ENCODE measurements at places on chromosomes 5 and 9.

GRCh38 chr9:116134975-116135374 is 18.6 kb upstream of the PAPPA start:
- no peak for DNase-seq

DNA sequence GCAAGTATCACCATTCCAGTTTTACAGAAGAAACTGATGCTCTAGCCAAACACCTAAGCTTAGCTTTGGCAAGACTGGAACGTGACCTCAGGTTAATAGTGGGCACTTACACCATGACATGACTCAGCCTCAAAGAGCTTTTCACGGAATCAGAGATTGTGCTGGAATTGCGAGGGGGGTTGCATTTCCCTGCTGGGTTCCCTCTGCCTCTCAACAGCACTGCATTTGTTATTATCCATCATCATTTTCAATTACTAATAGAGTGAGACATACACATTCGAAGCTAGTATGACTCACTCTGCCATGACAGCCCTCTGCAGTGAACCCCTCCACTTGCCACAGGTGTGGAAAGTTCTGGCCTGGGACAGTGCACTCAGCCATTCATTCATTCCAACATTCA is 8.0 kb downstream of the SPOCK1 start:
- no peak for DNase-seq

- no peak for DNase-seq
Observed at GRCh38 chr5:6576861-6577501, 55.9 kb downstream of the NSUN2 start.

DNA sequence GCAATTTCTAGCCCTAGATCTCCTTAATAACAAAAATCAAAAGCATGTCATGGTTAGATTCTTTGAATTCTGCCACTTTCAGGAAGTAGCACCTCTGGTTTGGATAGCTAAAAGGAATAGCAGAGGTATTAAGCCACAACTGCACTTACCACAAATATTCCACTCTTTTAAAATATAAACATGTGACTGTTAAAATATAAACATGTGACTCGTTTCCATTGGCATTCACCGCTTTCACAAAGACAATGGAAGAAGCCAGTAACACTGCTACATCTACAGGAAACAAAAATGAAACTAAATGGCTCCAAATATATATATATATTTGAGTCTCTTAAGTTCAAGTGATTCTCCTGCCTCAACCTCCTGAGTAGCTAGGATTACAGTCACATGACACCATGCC is 222.9 kb downstream of the ARL15 start:
- no peak for DNase-seq

DNA sequence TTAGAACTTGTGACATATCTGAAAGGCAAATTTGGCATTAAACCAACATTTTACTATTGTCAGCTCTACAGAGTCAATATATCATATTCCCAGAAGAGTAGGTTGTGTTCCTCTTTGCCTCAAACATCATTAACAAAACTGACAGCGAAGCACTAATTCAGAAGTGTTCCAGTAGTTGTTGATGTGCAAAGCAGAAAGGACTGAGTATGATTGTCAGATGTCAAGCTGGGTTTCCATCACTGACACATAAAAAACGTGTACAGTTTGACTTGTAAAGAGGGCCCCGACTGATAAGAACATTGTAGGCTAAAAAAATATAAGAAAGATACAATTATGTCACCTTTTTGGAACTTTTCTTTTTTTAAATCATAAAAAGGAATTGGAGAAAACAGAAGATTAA is 101.5 kb upstream of the ZNF608 start:
- no peak for DNase-seq

DNA sequence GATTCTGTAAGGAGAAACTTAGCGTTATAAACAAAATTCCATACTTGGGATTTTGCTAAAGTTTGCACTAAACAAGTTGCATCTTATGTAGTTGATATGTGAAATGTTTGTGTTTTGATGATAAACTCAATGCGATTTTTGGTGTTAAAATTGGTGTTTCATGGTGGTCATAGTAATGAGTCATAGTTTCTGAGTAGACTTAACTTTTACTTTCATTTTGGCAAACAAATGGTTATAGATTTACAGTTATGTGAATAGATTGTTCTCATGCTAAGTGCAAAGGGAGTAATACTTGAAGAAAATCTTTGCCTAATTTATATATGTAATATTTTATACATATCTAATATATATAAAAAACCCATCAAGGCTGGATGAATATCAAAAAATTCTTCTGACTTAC is 107.3 kb upstream of the ELAVL2 start:
- DNase-seq = no peak

DNA sequence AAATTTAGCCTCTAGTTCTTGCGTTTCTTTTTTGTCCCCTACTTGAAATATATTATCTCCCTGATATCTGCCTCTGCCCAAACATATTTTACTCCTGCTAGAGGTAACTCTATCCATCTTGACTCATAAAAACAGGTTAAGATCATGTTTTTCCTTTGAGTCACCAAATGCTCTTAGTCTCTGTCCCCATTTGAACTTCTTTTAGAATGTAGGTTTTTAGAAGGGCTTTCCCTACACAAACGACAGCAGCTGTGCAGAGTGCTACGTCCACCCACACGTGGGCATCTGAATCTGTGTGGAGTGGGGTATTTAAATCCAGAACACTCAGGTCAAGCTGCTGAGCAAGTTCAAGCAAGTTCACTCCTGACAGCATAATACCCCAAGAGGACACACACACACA is 2.2 kb downstream of the HSD17B3 start:
- no peak for DNase-seq

DNA sequence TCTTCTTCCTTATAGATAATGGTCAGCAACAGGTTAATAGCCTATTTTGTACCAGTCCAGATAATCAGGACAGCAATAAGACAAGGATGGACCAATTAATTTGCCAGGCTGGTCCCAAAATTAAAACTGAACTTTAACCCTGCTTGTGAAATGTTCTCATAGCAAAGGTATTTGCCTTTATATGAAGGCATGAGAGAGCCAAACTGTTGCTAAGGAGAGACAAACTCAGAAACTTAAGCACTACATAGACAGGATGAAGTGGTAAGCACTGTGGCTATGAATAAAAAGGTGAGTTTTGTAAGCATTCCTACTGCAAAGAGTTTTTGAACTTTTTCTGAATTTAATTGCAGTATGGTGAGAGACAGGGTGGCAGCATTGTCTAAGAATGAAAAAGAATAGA is 174.7 kb upstream of the PPP1R2B start:
- DNase-seq = no peak

- DNase-seq = no peak
Observed at GRCh38 chr5:58107704-58108103, 352.2 kb downstream of the PLK2 start.

DNA sequence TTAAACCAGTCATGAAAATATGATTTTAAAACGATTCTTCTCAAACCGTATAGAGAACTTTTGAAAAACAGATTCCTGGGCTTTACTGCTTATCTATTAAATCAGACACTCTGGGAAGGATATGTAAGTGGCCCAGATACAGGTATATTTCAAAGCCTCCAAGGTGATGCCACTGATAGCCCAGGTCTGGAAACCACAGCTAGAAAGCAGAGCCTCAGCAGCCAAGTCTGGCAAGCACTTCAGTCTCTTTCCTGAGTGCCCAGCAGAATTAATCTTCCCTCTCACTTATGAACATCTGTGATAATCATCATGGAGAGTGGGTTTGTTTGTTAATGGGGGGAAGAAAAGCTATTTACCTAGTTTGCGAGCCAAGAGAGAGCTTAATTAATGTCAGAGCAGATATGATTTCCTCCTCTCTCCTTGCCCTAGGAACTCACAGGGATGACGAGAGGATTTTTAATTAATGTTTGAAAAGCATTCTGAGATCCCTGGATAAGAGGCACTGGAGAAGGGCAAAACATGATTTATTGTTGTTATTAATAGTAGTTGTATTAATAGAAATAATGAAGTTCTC is 368.4 kb downstream of the TLE1 start:
- DNase-seq = no peak

- DNase-seq = no peak
Observed at GRCh38 chr9:26169708-26170107, 491.5 kb upstream of the TUSC1 start.

- DNase-seq = peak; percentile 11
Observed at GRCh38 chr9:78030296-78030552, 1.4 kb downstream of the GNAQ start.

GRCh38 chr5:154221371-154221896 is 30.9 kb downstream of the GALNT10 start:
- peak; percentile 29 for DNase-seq

DNA sequence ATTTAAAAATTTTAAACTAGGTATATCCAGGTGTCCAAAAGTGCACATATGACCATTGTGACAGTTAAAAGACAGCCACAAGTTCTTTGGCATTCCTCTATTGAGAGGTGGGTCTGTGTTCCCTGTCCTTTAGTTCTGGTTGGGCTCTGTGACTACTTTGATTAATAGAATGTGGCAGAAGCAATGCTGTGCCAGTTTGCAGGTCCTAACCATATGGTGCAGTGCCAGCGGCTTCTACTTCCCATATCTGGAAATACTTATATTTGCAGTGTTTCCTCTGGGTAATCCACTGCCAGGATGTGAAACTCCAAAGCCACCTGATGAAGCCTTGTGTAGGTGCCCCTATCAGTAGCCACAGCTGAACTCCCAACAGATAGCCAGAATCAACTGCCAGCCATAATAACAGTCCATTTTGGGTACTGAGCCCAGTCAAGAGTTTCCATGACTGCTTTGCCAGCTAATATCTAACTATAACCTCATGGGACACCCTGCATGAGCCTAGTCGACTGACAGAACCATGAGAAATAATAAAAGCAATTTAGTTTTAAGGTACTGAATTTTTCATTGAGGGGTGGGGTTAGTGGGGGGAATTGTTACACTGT is 361.0 kb upstream of the SEMA6A start:
- DNase-seq = no peak

- peak; percentile 36 for DNase-seq
Observed at GRCh38 chr5:32076699-32077695, 97.1 kb downstream of the GOLPH3 start.

- DNase-seq = no peak
Observed at GRCh38 chr5:30900367-30900766, 293.1 kb upstream of the CDH6 start.

DNA sequence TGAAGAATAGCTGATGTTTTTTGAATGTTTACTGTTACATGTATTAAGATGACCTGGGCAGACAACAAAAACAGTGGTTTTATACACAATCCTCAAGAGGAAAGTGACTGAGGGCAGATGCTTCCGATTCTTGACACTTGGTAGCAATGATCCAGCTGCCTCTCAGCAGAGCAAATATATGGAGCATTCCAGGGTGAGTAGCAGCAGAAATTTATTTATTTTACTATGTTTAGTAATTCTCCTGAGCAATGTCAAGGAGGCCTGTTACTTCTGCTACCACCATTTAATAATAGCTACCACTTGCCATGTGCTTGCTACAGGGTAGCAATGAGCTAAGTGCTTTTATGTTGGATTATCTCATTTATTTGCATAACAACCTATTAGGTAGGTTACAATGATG is 69.1 kb upstream of the NR3C1 start:
- DNase-seq = no peak

DNA sequence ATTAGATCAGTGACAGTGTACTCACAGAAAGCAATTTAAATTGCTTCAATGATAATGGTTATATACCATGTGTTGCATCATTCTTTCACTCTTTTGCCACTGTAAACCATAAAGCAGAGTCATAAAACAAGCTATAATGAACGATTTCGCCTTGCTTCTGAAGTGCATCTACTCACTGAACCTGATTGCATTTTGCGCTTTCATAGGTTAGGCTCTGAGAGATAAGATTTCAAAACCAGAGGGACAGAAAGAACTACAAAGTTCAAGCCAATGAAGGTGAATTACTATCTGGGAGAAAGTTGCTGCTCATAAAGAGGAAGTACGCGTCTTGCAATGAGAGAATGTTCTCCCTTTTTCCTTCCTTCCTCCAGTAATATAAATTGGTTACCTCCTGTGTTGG is 412.7 kb downstream of the CETN3 start:
- no peak for DNase-seq
